ENCODE measurements at places on chromosomes 3 and 15. TPM values are rescaled to one million over a fixed set of nuclear protein-coding genes. Genes with fewer than 3 reads are reported as not detected.
A peak's percentile ranks its signal among the peaks of the same experiment; 100 is the strongest.

GRCh38 chr3:130839813-130840212, 54.1 kb upstream of the ATP2C1 start:
- no peaks in the 10 kb centered on the region for H3K36me3 ChIP-seq
- H3K4me3 ChIP-seq: no peak overlapping the region
- no peak for DNase-seq
- no peaks in the 10 kb centered on the region for H3K27me3 ChIP-seq

- peak; percentile 20 for DNase-seq
- peaks cover 4% of the 10 kb centered on the region for H3K27me3 ChIP-seq
- H3K4me1 ChIP-seq: no peaks in the 10 kb centered on the region
These were observed 75.7 kb upstream of the GADL1 start for GRCh38 chr3:30970183-30970582.

The NT5DC2 gene
- 3.5 TPM for total RNA-seq

The UBA7 gene
- total RNA-seq: 326 TPM

- DNase-seq: no peak
- H3K4me1 ChIP-seq: no peaks in the 10 kb centered on the region
- no peaks in the 10 kb centered on the region for H3K36me3 ChIP-seq
- H3K27me3 ChIP-seq: peaks cover 14% of the 10 kb centered on the region
These were observed 18.9 kb upstream of the ATP2B2 start for GRCh38 chr3:10524270-10524669.

- H3K27me3 ChIP-seq: no peaks in the 10 kb centered on the region
- no peak for DNase-seq
- peaks cover 44% of the 10 kb centered on the region for H3K4me1 ChIP-seq
- no peak overlapping the region for H3K4me3 ChIP-seq
- H3K36me3 ChIP-seq: no peaks in the 10 kb centered on the region
- peak overlapping the region; percentile 82 for H3K27ac ChIP-seq
These were observed 130.1 kb upstream of the BHLHE40 start for GRCh38 chr3:4849136-4849535.

GRCh38 chr15:57527382-57528091, 64.2 kb upstream of the MYZAP start:
- H3K4me3 ChIP-seq: no peak overlapping the region
- H3K27me3 ChIP-seq: no peaks in the 10 kb centered on the region
- H3K27ac ChIP-seq: no peak overlapping the region
- no peaks in the 10 kb centered on the region for H3K36me3 ChIP-seq

- H3K27me3 ChIP-seq: no peaks in the 10 kb centered on the region
- peaks cover 31% of the 10 kb centered on the region for H3K4me1 ChIP-seq
- no peaks in the 10 kb centered on the region for H3K36me3 ChIP-seq
- no peak for DNase-seq
- peak overlapping the region; percentile 99 for H3K4me3 ChIP-seq
- peak overlapping the region; percentile 98 for H3K27ac ChIP-seq
These were observed 1.5 kb downstream of the UQCC5 start for GRCh38 chr3:52537726-52538421.

DNA sequence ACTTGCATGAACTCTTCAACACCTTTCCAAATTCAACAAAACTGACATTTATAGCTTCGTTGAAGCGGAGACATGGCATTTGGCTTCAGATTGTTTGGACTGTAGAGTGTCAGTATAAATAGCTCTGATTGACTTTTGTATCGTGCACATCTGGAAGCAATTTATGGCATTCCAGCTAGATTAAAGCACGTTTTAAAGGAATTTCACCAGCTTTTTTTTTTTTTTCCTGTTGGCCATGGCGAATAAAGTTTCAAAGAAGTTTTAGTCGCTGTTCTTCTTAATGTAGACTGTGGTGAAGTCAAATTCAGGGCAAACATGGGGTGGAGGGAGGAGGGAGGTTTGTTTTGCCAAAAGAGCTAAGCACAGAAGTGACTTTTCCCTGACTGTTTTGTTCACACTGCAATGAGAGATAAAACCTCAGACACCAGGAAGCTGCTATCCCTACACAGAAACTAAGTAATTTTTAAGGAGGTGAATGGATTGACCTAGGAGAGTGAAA, 391.0 kb upstream of the RARB start:
- H3K27me3 ChIP-seq: no peaks in the 10 kb centered on the region
- no peak overlapping the region for H3K4me3 ChIP-seq
- no peaks in the 10 kb centered on the region for H3K36me3 ChIP-seq
- H3K4me1 ChIP-seq: no peaks in the 10 kb centered on the region
- H3K27ac ChIP-seq: no peak overlapping the region
- DNase-seq: no peak

The THSD4 gene
- total RNA-seq: not detected

DNA sequence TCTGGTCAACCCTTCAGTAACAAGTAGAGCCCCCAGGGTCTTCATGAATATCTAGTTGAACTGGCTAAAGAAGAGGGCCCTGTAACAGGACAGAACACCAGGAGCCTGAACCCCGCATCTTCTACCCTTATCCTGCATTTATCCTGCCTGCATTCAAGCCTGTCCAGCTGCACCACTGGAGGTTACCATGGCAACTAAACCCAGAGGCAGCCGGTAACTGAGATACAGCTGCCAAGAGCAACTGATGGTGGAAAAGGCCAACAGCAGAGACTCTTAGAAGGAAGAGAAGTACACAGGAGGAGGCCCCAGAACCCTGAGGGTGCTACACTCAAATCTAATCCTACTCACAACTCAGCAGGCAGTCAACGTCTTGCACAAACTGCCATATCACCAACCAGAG, 3.7 kb upstream of the PRKAR2A start:
- peaks cover 18% of the 10 kb centered on the region for H3K4me1 ChIP-seq
- H3K27ac ChIP-seq: no peak overlapping the region
- H3K27me3 ChIP-seq: no peaks in the 10 kb centered on the region
- no peak for DNase-seq
- H3K36me3 ChIP-seq: peaks cover 4% of the 10 kb centered on the region

The ATP13A4 gene
- 4.6 TPM for total RNA-seq

The QRICH1 gene
- 196 TPM for total RNA-seq

- no peaks in the 10 kb centered on the region for H3K4me1 ChIP-seq
- H3K27me3 ChIP-seq: peaks cover 9% of the 10 kb centered on the region
- H3K36me3 ChIP-seq: peaks cover 8% of the 10 kb centered on the region
- H3K27ac ChIP-seq: no peak overlapping the region
- peak; percentile 8 for DNase-seq
These were observed 40.1 kb upstream of the TAFA4 start for GRCh38 chr3:68972358-68972979.

DNA sequence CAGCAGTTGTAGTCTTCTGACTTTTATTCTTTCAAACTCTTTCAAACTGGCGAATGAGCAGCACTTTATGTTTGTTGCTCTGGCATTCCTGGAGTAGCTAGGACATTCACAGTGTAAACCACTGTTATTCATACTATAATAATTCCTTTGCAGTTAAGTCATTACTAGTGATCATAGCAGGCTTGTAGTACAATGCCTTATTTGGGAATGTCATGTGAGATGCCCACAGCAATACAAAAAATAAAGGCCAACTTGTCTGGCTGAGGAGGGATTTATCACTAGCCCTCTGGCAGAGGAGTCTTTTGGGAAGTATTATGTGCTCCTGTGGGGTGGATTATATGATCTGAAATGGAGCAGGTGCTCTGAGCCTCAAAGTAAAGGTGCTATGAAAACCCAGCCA, 197.2 kb downstream of the VGLL3 start:
- no peaks in the 10 kb centered on the region for H3K36me3 ChIP-seq
- H3K4me1 ChIP-seq: no peaks in the 10 kb centered on the region
- no peak for DNase-seq
- no peaks in the 10 kb centered on the region for H3K27me3 ChIP-seq

Data from naive thymus-derived CD8-positive, alpha-beta T cell (primary cell).